Activated naive CD8-positive, alpha-beta T cell treated with anti-CD3 and anti-CD28 coated beads, Interleukin-2, amount 50 U/mL, for 16 hours (primary cell): ENCODE measurements at places on chromosomes 5 and 9.

DNA sequence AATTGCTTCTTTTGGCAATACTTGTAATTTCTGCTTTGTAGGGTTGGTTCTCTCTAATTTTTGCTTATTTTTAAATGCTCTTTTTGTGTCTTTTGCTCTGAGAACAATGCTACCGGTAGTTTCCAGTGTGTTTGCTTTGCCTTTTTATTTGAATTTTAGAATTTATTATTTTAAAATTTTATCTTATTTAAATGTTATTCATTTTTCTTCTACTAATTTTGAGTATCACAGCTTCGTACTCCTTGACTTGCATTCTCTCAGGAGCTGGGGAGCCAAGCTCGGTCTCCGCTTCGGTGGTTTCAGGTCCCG is 45.9 kb downstream of the ANXA2R start:
- DNase-seq: no peak

DNA sequence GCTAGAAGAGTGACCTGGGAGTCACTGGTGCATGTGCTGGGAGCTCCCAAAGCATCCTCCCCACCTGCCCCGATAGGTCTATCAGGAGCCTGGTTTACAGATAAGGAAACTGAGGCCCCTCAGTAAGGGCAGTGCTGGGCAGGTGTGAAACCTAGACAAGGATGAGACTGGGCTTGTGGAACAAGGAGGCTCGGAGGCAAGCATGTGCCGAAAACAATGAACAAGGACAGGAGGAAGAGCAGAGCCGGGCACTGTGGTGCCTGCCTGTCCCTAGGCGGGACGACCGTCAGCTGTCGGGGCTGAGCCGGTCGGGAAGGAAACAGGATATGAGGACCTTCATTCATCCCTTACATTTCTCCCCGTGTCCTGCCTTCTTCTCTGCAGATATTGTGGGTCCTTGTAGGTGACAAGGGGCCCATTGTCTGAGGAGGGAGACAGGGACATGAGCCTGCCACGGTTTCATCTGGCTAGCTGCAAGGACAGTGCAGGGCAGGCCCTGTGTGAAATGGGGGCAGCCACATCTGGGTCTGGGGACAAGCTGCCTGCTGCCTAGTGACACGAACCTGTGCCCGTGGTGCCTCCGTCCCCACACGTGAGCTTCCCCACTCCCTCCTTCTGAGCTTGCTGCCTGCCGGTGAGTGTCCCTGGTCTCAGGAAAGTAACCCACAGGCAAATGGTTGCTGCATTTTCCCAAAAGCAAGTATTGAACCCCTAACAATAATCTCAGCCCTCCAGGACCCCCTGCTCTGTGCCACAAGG is 18.6 kb downstream of the FGD3 start:
- DNase-seq: no peak

DNA sequence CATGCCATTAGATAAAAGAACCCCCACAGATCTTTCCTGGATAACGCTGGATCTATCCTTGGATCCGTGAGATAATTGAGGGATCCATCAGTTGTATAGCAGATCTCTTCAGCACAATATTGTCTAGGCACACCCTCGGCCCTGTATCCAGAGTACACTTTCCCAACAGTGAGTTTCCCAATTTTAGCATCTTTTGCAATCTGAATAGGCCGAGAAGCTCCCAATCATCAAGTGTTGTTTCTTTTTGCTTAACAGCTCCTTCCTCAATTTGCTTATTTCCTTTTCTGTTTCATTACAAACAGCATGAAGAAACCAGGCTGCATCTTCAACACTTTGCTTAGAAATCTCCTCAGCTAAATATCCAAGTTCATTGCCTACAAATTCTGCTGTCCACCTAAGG is 4.4 kb upstream of the SPTLC1 start:
- DNase-seq: no peak

- no peak for DNase-seq
Measured at GRCh38 chr9:122133984-122134535, 25.5 kb downstream of the NDUFA8 start.

- DNase-seq: no peak
Measured at GRCh38 chr9:33043671-33044070, 18.6 kb downstream of the DNAJA1 start.

- no peak for DNase-seq
Measured at GRCh38 chr9:137611623-137612609, 6.4 kb downstream of the ARRDC1 start.

DNA sequence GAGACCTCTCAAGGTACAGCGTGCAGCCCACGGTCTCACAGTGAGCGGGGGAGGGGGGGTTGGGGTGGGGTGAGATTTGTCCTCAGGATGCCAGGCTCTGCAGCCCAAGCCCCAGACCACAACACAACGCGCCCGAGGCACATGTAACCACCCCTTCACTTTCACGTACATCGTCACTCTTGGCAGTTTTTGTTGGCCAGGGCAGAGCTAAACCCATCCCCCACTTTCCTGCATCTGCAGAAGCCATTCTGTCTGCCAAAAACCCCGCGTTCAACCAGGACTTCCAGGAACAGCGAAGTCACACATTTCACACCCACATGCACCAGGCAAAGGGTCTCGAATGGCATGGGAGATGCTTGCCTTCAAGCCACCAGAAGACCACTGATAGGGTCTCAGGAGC is 9.4 kb upstream of the SMIM23 start:
- no peak for DNase-seq

DNA sequence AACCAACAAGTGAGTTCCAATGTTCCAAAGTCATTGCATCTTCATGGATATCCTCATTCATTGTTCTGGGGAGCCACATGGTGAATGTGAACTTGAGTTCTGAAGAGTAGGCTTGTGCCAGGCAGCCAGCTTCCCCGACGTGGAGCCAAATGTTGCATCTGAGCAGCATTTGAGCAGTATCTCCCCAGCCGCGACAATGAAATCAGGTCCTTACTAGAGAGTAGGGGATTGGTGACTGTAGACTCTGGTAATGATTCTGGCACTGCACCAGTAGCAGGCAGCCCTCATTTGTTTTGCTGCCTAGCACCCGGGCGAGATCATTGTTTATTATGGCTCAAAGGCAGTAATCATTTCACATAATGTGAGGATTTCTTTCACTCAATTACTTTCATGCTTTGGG is 451.4 kb upstream of the C9orf72 start:
- DNase-seq: no peak

- no peak for DNase-seq
Measured at GRCh38 chr5:8138884-8139283, 269.9 kb downstream of the MTRR start.

DNA sequence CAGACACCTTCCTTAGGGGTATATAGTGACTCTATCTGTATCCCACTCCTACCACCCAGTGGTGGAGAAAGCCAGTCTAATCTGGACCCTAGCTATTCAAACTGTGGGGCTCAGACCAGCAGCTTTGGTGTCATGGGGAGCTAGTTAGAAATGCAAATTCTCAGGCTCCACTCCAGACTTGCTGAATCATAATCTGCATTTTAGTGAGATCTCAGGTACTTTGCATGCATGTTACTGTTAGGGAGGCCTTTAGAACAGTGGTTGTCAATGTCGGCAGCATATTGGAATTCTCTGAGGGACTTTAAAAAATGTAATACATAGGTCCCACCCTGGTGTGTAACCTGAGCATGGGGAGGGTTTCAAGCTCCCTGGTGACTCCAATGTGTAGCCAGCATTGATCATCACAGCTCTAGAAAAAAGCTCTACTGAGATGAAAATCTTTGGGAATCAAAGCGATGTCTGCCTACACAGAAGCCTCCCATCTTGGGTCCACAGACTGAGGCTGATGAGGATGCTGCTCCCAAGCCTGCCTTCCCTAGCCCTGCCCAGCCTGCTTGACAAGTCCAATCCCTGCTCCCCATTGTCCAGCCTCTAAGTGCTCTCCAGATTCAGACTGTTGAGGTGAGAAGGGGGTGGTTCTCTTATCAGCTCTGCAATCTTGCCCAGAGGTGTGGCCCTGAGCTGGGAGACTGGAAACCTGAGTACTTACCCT is 11.9 kb upstream of the GM2A start:
- no peak for DNase-seq

- DNase-seq: no peak
Measured at GRCh38 chr9:16712787-16713186, 157.7 kb downstream of the BNC2 start.

DNA sequence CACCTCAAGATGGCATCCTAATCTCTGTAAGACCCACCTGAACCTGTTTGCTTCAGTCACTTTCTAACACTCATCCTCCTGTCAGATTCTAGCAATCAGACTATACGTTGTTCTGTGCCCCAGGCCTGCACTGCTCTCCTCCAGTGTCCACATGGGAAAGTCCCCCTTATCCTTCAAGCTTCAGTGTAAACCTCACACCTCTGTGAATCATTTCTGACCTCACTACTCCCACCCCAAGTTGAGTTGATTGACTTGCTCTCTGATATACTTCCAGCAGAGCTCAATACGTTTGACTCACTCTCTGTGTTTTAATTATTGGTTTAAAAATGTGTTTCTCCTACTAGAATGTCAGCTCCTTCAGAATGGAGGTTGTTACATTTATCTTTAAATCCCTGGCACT is 240.2 kb downstream of the FBXL17 start:
- no peak for DNase-seq

- DNase-seq: no peak
Measured at GRCh38 chr5:10300246-10300645, 7.5 kb downstream of the CMBL start.

GRCh38 chr5:151288180-151288579 is 15.4 kb downstream of the SLC36A3 start:
- no peak for DNase-seq

GRCh38 chr5:1186351-1187233 is 14.8 kb upstream of the SLC6A19 start:
- no peak for DNase-seq

DNA sequence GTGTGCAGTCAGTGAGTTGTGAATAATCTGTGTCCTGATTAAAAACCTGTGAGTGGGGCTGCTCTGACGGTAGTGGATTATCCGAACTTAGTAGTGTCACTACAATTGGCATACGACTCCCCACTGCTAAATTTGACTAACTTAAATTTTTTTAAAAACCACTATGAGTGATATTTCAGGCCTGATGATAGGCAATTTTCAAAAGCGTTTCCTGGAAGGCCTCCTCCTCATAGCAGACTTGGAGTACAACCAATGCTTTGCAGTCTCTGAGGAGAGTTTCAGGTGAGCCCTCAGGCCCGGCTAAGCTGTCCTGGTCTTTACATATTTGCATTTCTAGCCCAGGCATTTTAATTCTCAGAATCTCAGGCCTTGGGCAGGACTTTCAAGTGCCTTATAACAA is 10.8 kb downstream of the BTNL8 start:
- DNase-seq: no peak

DNA sequence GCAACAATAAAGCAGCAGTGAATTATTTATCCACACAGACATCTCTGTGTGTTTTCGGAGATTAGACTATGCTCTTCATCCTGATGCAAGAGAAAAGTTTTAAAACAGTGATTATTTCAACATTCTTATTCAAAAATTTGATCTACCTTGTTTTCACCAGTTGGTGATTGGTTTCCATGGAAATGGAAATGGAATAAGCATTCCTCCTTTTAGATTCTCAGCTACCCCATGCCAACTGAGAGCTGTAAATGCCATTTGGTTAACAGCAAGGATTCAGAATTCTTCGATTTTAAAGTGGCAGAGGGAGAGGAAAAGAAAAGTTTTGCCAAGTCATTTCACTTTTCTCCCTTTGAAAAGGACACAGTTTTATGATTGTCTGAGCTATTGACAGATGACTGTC is 154.7 kb downstream of the PCSK5 start:
- no peak for DNase-seq

- no peak for DNase-seq
Measured at GRCh38 chr9:132164604-132165362, 2.9 kb downstream of the NTNG2 start.

- no peak for DNase-seq
Measured at GRCh38 chr5:2904956-2905355, 153.5 kb upstream of the IRX2 start.

GRCh38 chr5:60943624-60944023 is 1.2 kb downstream of the ERCC8 start:
- DNase-seq: no peak

DNA sequence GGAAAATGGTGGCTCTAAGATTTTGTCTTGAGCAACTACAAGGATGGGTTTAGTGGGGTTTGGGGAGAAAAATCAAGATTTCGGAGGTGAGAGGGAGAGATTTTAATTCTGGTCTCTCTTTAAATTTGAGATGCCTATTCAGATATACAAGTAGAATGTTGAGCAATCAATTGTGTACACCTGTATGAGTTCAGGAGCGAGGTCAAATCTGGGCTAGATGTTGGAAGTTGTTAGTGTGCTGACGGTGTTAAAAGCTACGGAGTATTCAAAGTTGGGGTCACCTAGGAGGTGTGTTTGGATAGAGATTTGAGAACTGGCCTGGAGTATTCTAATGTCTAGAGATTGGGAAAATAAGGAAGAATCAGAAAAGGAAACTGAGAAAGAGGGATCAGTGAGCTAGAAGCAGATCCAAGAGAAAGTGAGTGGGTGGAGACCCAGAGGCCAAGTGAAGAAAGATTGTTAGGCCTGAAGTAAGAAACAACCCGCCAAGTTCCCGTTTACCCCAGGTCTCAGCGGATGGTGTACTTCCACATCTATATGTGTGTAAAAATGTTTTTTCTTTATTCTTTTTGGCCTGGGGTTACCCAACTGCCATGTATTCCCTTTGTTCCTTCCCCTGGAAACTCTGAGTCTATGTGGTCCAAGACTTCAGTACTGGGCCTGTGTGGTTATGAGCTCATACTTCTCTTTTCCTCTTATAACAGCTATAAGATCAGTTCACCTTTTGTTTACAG is 11.9 kb upstream of the ARHGAP26 start:
- DNase-seq: no peak
